Activated CD4-positive, alpha-beta T cell treated with anti-CD3 and anti-CD28 coated beads, Interleukin-2, Interleukin-4, amounts not matched to agents 100 ng/mL and 50 ng/mL, durations not matched to agents 16 hours and 8 hours (primary cell): ENCODE measurements at places on chromosomes 11 and 22.
A peak's percentile ranks its signal among the peaks of the same experiment; 100 is the strongest.

DNA sequence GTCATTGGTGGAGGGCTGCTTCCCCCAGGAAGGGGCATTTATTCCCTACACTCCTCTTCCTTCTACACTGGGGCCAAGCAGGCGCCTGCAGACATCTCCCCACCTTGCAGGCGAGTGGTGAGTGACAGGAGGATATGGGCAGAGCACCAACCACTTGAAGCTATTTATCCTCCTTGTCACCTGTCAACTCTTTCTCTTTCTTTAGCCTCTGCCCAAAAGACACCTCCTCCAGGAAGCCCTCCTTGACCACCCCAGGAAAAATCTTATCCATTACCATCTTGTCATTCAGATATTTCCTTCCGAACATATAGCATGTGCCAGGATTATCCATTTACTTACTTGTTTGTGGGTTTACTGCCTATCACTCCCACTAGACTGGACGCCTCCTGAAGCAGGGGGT lies 362.4 kb downstream of the MN1 start:
- no peak for DNase-seq

DNA sequence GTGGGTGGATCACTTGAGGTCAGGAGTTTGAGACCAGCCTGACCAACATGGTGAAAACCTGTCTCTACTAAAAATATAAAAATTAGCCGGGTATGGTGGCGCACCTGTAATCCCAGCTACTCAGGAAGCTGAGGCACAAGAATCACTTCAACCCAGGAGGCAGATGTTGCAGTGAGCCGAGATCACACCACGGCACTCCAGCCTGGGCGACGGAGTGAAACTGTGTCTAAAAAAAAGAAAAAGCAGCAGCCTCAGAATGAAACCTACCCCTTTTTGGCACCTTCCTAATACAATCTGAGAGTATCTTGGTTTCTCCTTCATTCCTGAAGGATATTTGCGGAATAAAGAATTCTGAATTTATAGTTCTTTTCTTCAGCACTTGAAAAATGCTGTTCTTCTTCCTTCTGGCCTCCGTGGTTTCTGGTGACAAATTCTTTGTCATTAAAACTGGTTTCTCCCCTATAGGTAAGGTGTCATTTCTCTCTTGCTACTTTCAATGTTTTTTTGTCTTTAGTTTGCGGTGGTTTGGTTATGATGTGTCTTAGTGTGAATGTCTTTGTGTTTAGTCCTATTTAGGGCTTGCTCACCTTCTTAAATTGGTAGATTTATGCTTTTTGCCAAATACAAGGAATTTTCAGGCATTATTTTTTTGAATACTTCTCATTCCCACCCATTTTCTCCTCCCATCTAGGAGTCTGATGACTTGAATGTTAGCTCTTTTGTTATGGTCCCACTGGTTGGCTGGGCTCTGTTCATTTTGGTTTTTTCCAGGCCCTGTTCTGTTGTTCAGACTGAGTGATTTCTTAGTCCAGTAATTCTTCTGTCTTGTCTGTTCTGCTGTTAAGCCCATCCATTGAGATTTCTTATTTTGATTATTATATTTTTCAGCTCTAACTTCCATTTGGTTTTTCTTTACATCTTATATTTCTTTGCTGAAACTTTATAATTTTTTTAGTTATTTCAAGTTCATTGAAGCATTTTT lies 15.4 kb downstream of the ASRGL1 start:
- DNase-seq = peak; percentile 39

DNA sequence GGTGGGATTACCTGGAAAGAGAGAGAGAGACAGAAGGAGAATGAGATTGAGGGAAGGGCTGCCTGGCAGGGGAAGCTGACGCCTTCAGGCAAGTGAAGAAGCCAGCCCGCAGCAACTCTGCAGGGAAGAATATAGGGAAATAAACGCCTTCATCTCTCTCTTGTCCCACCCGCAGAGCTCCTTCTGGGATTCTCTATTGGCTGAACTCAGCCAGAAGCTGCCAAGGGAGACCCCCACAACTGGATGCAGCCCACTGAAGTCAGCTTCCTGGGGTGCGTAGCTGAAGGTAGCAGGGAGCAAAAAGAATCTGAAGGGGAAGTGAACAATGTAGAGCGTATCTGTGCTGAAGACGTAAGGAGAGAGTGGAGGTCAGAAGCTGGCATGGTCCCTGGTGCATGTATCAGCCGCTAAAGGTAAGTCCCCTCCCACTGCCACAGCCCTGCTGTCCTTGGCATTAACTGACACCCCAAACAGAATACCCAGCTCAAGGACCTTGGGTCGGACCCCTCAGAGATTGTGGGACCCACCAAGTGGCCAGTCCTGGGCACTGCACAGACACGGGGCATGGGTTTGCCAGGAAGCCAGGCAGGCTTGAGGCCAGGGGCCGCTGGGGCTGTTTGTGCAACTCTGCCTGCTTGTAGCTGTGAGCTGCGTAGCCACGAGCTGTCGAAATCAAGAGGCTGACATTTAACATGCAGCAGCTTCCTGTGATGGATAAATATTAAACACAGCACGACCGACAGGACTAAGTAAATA lies 469.9 kb downstream of the MN1 start:
- DNase-seq = no peak

- DNase-seq = no peak
These were observed 7.6 kb upstream of the ASCL2 start for GRCh38 chr11:2277933-2278523.

DNA sequence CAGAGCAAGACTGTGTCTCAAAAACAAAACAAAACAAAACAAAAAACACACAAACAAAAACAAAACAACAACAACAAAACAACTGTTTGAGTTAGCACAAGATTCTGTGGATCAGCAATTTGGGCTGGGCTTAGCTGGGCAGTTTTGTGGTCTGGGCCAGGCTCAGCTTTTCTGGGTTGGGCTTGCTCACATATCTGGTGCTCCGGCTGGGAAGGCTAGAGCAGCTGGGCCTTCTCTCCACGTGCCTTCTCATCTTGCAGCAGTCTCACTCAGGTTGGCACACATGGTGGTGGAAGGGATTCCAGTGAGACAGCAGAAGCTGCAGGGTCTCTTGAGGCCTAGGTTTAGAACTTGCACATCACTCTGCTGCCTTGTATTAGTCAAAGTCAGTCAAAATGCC lies 35.7 kb downstream of the EIF3F start:
- DNase-seq = no peak

DNA sequence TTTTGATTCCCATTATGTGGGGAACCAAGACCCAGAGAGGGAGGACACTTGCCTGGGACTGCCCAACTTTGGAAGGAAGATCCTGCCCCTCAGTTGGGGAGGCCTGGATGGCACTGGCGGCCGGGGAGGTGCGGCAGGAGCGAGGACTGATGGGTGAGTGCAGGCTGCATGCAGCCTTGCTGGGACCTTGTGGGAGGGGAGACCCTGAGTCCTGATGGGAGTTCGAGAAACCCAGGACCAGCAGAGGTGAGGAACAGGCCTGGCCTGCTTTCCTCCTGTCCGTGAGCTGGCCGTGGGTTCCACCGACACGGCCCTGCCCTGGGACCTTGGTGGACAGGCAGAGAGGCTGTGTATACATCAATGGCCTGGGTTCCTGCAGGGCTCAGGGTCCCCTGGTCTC lies 19.3 kb upstream of the SMIM38 start:
- no peak for DNase-seq

DNA sequence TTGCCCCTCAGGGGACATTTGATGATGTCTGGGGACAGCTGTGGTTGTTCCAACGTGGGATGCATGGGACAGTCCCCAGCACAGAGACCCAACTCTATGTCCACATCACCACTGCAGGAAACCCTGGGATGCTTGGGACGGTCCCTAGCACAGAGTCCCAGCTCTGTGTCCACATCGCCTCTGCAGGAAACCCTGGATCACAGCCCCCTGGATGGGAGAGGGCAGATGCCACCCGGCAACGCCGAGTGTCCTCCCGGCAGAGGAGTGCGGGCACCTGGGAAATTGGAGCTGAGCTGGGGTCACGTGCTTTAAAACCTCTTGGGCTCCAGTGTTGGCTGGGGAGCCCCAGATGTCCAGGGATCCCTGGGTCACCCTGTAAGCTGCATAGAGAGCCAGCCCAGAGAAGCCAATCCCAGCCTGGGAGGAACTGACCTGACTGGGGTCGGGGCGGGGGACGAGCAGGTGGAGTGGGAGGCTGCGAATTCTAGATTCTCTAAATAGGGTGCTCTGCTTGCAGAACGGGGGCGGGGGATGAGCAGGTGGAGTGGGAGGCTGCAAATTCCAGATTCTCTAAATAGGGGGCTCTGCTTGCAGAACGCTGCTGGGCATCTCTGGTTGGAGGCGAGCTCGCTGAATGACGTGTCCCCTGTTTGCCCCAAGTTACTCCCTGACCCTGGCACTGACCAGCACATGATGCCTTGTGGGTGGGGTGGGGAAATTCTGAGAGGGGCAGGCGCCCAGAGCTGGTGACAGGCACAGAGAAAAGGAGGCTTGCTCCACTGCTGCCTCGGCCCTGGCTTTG lies 1197.8 kb downstream of the BRD1 start:
- no peak for DNase-seq

DNA sequence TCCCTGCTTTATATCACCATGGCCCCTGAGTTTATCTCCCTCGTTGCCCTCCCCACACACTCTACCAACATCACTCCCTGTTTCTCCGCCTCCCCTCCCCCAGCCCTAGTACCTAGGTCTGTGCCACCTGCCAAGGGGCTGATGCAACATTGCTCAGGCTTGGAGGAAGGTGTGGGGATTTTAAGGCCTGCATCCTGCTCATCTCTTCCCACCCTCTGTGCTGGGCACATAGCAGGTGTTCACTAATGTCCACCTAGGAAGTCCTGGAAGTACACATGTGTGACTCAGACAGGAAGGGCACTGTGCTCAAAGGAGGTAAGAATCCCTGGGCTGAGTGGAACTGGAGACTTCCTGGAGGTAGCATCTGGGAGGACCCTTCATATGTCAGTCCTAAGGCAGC lies 37.0 kb downstream of the PDE2A start:
- no peak for DNase-seq

DNA sequence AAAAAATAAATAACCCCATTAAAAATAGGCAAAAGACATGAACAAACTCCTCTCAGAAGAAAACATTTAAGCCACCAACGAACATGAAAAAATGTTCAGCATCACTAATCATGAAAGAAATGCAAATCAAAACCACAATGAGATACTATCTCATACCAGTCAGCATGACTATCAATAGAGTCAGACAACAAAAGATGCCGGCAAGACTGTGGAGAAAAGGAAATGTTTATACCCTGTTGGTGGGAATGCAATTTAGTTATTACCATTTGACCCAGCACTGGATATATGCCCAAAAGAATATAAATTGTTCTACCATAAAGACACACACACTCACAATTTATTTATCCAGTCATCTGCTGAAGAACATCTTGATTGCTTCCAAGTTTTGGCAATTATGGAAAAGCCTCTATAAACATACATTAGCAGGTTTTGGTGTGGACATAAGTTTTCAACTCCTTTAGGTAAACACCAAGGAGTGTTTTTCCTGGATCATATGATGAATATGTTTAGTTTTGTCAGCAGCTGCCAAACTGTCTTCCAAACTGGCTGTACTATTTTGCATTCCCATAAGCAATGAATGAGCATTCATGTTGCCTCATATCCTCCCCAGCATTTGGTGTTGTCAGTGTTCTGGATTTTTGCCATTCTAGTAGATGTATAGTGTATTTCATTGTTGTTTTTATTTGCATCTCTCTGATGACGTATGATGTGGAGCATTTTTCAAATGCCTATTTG lies 28.0 kb downstream of the OR8D1 start:
- DNase-seq = no peak

DNA sequence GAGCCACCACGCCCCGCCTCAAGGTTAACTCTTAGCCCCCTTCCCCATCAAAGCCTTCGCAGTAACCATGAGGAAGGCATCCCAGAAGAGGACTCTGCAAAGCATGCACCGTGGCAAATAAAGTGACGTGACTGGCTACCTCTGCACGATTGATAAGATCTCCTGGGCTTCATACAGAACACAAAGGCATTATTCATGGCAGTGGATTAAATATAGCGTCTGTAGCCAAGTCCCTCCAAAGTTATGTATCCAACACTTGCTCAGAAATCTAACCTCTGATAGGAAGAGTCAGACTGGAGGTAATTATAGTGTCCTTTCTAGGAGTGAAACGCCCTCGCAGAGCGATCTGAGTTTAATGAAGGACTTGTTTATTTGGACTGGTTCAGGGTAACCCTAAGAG lies 22.4 kb downstream of the CPT1A start:
- DNase-seq = no peak

DNA sequence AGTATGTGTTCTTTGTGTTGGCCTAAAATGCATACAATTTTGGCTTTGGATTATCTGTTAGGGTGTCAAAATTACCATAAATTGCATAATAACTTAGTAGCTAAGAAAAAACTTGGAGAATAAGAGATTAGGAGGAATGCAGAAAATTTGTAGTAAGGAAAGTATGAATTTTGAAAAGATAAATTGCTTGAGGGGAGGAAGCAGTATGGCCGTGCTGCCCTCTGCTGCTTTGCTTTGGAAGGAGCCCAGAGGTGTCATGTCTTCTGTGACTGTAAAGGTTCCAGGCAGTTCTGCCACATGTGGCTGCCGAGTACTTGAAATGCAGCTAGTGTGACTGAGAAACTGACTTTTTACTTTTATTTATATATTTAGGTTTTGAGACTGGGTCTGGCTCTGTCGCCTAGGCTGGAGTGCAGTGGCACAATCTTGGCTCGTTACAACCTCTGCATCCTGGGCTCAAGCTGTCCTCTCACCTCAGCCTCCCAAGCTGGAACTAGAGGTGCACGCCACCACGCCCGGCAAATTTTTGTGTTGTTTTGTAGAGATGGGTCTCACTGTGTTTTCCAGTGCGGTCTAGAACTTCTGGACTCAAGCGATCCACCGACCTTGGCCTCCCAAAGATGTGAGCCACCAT lies 1.8 kb downstream of the ADSL start:
- peak; percentile 66 for DNase-seq

- DNase-seq = no peak
These were observed 269.0 kb upstream of the PDGFD start for GRCh38 chr11:104432981-104433380.

GRCh38 chr11:70556884-70557741 lies 158.8 kb downstream of the CTTN start:
- peak; percentile 4 for DNase-seq

DNA sequence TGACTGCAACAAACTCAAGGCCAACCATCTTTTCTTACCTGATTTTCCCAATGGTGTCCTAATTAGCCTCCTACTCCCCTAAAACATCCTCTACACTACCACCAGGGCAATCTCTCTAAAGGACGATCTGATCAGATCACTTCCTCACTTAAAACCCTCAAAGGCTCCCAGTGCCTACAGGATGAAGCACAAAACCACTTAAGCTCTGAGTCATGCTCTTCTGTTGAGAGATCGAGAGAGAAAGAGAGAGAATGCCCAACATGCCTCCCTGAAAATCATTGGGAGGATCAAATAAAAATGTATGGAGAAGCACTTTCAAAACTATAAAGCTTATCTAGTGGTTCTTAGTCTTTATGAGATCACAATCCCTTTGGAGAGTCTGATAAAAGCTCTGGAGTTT lies 171.1 kb downstream of the CADM1 start:
- DNase-seq = no peak

- DNase-seq = no peak
These were observed 878.6 kb upstream of the CCDC90B start for GRCh38 chr11:84164728-84165127.
